Activated B cell treated with CpG ODN at 0.5 μM for 24 hours (primary cell): ENCODE measurements at places on chromosomes 1 and 21. TPM values are rescaled to one million over a fixed set of nuclear protein-coding genes. Genes with fewer than 3 reads are reported as not detected.

GRCh38 chr21:17416139-17416538, 96.7 kb upstream of the CXADR start:
- H3K27ac ChIP-seq = no peak overlapping the region
- no peaks in the 10 kb centered on the region for H3K27me3 ChIP-seq
- no peaks in the 10 kb centered on the region for H3K36me3 ChIP-seq
- no peak overlapping the region for H3K4me3 ChIP-seq
- DNase-seq = no peak
- no peaks in the 10 kb centered on the region for H3K4me1 ChIP-seq

GRCh38 chr1:184854496-184855140, 100.0 kb upstream of the EDEM3 start:
- peaks cover 11% of the 10 kb centered on the region for H3K4me1 ChIP-seq
- no peak for DNase-seq
- no peak overlapping the region for H3K27ac ChIP-seq
- no peak overlapping the region for H3K4me3 ChIP-seq
- H3K36me3 ChIP-seq = no peaks in the 10 kb centered on the region

Gene CLK2
- 109 and 112 TPM in 2 replicates for total RNA-seq

Gene S100A4
- total RNA-seq = 315 and 398 TPM in 2 replicates
